Cortex of kidney (tissue), 1 donor: ENCODE measurements at places on chromosomes 7 and 10.

DNA sequence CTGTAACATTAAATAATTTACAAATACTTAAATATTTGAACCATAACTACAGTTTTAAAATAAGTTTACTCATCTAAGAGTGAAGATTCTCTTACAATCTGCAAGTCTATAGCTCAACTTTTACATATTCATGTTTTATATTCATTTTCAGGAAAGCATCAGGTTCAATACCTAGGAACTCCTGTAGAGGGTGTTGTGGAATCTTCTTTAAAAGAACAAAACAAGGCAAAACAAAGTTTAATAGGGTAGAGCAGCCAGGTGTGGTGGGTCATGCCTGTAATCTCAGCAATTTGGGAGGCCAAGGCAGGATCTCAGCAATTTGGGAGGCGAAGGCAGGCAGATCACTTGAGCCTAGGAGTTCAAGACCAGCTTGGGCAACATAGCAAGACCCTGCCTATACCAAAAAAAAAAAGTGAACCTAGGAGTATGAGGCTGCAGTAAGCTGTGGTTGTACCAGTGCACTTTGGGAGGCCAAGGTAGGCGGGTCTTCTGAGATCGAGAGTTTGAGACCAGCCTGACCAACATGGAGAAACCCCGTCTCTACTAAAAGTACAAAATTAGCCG, 45.1 kb downstream of the ST8SIA6 start:
- no peak for DNase-seq

- DNase-seq, result no peak
These were observed 6.2 kb downstream of the GSAP start for GRCh38 chr7:77409739-77410547.

DNA sequence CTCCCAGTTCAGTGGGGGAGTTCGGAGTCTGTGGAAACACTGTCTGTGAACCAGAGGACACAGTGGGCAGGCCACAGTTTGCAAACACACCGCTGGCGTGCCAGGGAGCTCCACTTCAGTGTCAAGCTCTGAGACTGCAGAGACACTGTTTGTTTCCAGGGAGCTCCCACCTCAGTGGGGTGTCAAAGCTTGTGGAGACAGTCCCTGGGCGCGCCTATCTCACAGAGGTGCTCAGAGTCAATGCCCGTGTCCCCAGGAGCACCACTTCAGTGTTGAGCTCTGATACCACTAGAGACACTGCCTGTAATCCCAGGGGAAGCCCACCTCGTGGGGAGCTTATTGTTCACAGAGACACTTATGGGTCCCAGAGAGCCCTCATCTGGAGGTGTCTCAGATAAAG, 4.3 kb downstream of the MYO1G start:
- no peak for DNase-seq

DNA sequence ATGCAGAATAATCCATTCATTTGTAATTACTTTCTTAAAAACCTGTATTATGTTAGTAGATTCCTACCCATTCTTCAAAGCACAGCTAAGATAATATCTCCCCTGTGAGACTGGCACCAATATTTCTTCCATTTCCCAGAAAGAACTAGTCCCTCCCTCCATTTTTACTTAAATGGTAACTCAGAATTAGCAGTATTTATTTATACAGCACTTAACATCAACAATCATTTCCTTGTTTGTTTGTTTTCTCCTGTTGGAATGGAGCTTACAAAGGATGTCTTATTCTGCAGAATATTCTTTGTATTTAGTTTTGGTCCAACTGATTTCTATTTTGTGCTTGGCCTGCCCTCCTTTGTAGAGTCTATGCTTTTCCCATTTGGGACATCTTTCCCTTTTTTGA, 32.1 kb upstream of the PTPN12 start:
- no peak for DNase-seq

GRCh38 chr10:125123476-125124114, 36.8 kb downstream of the CTBP2 start:
- DNase-seq, result no peak

GRCh38 chr10:30026578-30026977, 32.8 kb downstream of the JCAD start:
- no peak for DNase-seq
